Amygdala (tissue), 56 donors: ENCODE measurements at places on chromosomes 3 and 15.

DNA sequence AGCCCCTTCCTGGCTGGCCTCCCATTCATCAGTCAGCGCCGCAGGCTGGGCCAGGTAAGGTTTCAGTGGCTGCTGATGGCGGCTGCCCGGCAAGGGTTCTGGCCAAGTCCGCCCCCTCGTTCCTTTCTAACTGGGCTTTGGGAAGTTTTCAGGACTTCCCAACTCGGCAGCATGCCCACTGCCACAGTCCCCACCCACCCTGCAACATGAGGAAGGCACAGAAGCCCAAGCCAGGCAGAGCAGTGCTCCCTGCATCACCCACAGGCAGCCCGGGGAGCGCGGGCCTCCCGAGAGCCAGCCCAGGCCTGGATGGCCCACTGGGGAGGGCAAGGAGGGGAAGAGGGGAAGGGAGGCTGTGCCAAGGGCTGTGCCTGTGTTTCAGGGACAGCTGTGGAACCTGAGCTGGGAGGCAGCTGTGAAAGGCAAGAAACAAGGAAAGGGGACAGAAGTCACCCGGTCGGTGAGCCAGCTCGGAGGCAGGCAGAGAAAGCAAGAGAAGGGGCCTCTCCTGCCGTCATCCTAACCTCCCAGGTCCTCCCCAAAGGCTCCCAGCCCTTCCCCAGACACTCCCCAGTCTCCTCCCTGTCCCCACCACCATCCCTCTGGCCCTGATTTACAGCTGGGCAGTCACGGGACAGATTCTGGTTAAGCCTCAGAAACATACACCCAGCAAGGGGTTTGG is 73.9 kb downstream of the CPN2 start:
- no peak for DNase-seq

- DNase-seq = no peak
Observed at GRCh38 chr3:194585880-194586281, 47.3 kb downstream of the TMEM44 start.

GRCh38 chr3:7659079-7659478 is 798.2 kb downstream of the GRM7 start:
- no peak for DNase-seq

DNA sequence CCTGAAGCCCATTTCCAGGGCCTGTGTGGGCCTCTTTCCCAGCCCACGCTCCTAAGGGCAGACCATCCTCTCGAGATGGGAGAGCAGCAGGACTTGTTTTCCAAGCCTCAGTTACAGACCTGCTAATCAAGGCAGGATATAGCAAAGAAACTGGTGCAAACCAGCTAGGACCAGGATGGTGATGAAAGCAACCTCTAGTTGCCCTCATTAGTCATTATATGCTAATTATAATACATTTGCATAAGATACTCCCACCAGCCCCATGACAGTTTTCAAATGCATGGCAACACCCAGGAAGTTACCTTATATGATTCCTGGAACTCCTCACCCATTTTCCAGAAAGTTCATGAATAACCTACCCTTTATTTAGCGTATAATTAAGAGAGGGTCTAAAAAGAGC is 34.4 kb upstream of the TRH start:
- no peak for DNase-seq

DNA sequence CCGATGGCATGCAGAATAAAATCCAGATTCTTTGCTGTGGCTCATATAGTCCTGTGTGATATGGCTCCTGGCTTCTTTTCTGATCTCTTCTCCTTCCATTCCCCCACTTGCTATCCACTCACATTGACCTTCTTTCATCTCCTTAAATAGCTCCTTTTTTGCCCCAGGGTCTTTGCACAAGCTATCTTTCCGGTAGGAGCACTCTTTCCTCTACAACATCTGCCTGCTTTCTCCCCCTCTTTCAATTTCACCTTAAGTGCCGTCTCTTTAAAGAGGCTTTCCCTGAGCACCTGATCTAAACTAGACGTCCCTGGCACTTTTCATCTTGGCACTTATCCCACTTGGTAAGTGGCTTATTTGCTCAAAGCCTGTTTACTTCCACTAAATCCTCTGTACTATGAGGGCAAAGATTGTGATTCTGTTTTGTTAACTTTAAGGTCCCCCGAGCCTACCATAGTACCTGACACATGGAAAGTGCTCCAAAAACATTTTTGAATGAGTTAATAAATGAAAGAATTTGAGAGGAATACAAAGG is 323.3 kb upstream of the TLE3 start:
- DNase-seq = no peak

- DNase-seq = no peak
Observed at GRCh38 chr3:190088890-190089289, 31.8 kb downstream of the P3H2 start.

DNA sequence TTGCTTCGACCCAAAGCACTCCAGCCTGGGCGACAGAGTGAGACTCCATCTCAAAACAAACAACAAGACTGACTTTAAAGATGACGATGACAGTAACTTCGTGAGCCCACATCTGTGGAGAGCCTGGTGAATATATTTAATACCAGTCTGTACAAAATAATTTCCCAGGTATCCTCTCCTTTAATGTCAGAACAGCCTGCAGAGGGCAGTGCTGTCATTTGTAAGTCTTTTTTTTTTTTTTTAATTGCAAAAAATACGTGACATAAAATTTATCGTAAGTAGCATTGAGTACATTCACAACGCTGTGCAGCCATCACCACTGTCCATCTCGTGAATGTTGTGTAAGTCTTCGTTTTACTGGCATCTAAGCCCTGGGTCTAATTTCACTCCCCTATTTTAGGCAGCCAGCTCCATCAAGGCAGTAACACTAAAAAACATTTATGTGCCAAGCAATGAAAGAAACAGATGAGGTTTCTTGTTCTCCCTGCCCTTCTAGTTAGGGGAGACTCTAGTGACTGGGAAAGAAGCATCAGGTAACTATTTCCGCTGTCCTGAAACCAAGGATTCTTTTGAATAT is 1.4 kb downstream of the HTD2 start:
- no peak for DNase-seq

- DNase-seq = no peak
Observed at GRCh38 chr15:90877996-90878395, 6.3 kb upstream of the FES start.

- DNase-seq = no peak
Observed at GRCh38 chr3:53936347-53936746, 44.7 kb upstream of the SELENOK start.

DNA sequence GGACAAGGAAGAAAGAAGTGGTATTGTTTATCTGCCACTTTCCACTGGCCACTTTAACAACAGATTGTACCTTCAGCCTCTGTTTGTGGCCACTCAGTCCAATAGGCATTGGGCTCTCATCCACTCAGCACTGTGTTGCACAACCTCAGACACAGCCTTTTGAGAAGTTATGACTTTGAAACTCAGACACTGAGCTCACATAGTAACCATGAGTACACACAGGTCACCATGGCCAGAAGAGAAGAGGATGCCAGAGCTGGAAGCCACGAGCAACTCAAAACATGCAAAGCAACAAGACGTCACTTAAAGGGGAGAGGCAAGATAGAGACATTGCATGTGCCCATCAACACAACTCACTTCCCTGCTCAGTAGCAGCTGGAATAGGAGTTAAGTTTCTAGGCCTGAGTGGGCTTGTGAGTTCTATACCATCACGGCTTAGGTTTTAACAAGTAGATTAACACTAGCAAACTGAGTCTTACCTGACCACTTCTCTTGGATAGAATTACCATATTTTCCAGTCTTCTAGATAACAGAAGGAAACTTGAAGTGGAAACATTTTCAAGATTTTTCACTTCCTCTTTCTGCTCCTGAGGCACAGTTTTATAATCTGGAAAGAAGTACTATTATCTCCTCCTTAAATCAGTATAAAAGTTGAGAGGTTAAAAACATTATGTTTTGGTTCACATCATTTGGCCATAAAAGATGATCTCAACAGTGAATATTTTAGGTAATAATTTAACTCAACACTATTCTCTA is 103.5 kb downstream of the IMPG2 start:
- no peak for DNase-seq

DNA sequence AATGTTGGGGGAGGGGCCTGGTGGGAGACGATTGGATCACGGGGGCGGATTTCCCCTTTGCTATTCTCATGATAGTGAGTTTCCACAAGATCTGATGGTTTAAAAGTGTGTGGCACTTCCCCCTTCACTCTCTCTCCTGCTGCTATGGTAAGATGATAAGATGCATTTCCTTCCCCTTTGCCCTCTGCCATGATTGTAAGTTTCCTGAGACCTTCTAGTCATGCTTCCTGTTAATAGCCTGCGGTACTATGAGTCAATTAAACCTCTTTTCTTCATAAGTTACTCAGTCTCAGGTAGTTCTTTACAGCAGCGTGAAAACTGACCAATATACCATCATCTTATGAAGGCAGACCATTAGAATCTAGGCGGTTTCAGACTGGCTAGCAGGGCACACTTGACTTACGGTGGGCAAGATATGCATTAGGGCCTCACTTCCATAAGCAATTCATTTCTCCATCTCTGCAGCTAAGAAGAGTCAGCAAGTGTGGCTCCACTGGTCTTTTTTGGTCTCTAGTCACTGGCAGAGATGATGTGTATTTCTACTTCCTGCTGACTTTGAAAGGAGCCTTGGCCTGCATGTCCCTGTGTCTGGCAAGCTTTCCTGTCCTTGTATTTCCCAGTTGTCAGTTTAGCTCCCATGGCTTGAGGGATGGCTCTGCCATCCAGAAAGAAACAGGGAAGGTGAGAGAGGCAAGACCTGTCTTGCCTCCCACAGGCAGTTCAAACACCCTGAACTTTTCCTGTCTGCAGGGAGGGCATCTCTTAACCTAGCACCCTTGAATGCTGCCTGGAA is 109.0 kb upstream of the ADAMTS9 start:
- DNase-seq = no peak

GRCh38 chr3:195411836-195412235 is 31.0 kb downstream of the ACAP2 start:
- no peak for DNase-seq

DNA sequence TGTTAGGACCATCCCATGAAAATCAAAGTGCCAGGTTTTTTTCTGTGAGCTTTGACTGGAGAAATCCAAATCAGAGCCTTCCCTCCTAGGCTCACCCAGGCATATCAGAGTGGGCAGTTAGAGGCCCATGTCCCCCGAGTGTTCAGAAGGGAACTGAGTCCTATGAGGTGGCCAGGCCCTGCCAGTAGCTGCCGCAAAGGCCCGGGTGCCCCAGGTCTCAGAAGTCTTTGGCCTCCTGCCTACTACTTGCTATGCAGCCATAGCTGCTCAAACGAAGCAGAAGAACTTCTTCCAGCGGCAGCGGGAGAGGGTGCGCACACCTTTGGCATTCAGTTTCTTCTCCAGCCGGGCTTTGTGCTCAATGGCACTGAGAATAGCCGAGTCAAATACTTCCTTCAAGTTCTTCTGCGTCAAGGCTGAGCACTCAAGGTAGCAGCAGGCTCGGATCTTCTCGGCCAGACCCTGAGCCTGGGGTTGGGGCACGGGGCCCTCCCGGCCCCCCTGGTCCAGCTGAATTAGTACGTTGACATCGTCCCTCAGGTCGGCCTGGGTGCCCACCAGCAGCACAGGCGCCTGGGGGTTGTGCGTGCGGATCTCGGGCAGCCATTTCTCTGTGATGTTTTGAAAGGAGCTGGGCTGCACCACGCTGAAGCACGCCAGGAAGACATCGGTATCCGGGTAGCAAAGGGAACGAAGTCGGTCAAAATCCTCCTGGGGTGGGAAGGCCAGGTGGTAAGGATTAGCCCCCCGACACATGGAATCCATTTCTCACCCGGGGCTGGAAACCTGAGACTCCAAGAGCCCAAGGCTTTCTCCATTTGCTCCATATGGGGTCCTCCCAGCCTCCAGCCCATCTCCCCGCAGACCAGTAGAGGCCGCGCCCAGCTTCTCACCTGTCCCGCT is 992 bp downstream of the RHOV start:
- no peak for DNase-seq

DNA sequence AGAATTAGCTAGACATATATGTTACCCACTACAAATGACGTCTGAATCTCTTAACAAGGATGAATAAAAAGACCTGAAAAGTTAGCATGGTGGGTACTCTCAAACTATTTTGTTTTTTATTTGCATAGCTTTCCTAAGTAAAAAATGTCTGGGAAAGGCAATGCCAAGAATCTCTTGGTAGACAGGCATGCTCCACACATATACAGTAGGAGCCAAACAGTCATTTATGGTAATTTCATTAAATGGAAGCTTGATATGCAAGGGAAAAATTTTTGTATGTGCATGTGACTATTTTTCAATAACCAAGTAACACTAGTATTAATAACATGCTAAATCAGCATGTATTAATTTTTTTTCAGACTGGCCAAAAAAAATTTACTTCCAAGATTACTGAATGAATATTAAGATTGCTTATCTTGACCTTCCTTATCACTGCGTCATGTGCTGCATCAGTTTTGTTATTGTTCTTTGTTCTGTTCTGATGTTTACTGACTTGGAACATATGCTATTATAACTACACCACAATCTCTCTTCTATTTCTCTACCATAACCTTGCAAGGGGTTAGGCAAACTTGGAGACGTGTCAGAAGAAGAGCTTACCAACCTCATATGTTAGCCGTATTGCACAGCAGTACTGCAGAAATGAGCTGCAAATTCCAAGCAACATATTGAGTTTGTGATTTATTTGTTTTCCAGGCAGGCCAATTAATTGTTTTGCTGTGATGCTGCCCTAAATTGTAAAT is 255.3 kb downstream of the RBMS3 start:
- no peak for DNase-seq

- DNase-seq = no peak
Observed at GRCh38 chr15:89780601-89781000, 4.5 kb downstream of the MESP2 start.

GRCh38 chr15:38896647-38897046 is 332.0 kb upstream of the RASGRP1 start:
- no peak for DNase-seq

- DNase-seq = no peak
Observed at GRCh38 chr3:185582236-185582635, 3.9 kb upstream of the SENP2 start.

- no peak for DNase-seq
Observed at GRCh38 chr3:100782348-100782747, 73.1 kb downstream of the TFG start.

DNA sequence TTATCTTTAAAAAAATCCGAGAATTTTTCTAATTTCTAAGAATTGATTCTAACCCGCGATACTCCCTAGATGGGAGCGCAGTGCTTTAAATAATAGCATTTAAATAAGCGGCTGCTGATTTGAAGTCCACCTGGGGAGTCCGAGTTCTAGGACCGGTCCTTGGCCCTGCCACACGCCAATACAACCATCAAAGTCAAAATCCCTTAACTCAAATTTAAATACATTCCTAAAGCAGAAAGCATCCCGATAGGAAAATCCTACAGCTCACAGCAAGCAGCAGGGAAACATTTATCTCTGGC is 508 bp upstream of the ECT2 start:
- no peak for DNase-seq

GRCh38 chr15:52503788-52504496 is 24.7 kb downstream of the MYO5A start:
- no peak for DNase-seq
